ENCODE measurements at places on chromosomes 3 and 15.

DNA sequence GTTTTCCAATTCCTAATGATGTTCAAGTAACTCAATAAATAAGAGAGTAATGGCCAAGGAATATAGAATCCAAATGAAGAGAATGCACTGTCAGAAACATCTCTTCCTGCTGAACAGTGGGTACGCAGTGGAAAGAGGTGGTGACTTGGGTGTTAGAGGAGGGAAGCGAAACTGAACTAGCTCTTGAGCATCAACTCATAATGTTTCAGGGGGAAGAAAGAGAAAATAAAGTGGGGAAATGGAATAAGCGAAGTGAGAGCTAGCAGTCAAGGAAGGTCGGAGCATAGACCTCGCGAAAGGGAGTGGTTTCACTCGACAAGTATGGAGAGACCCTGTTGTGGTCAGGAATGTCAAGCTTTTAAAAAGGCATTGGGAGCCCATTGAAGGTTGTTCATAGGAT, 309.5 kb downstream of the GAP43 start:
- DNase-seq: no peak

GRCh38 chr3:149657926-149658743, at the start of gene WWTR1:
Gene WWTR1 (minus strand): TSS chr3:149658025. CDS start chr3:149657306, 719 bp downstream.
- DNase-seq: peak; percentile 65

DNA sequence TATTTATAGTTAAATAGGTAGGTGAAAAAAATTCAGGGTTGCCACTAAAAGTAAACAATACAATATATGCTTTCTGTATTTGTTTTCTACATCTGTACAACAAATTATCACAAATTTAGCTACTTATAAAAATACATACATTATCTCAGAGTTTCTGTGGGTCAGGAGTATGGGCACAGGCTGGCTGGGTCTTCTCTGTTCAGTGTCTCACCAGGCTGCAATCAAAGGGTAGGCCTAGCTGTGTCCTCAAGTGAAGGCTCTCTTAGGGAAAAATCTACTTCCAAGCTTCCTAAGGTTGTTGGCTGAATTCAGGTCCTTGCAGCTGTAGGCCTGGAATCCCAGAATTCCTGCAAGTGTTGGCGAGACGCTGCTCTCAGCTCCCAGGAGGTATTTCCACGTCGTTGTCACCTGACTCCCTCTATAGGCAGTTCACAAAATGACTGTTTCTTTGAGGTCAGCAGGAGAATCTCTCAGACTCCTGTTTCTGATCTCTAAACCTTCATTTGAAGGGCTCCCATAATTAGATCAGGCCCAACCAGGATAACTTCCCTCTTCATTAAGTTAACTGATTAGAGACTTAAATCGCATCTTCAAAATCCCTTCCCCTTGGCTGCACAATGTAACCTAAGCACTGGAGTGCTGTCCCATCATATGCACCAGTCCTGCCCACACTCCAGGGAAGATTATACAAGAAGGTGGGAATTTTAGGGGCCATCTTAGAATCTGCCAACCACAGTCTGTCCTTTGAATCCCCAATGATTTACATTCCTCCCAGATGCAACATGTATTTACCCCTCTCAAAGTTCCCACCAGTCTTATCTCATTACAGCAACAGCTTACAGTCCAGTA, 296.6 kb downstream of the SUCLG2 start:
- no peak for DNase-seq

DNA sequence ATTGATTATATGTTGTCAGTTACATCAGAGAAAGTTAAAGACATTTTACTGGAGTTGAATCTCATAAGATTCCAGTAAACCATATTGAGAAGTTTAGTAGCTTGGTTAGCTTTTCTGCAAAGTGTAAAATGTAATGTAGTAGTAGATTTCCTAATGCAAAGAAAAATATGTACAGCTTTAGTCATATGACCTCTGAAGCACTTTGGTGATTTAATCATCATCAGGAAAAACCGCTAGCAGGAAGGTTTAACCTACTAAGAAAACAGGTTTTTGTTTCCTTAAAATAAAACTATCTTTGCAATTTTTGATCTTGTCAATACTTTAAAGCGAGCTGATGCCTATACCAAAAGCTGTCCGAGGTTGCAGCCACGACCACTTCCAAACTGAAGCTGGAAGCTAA, 364.6 kb upstream of the ZNF385D start:
- no peak for DNase-seq

DNA sequence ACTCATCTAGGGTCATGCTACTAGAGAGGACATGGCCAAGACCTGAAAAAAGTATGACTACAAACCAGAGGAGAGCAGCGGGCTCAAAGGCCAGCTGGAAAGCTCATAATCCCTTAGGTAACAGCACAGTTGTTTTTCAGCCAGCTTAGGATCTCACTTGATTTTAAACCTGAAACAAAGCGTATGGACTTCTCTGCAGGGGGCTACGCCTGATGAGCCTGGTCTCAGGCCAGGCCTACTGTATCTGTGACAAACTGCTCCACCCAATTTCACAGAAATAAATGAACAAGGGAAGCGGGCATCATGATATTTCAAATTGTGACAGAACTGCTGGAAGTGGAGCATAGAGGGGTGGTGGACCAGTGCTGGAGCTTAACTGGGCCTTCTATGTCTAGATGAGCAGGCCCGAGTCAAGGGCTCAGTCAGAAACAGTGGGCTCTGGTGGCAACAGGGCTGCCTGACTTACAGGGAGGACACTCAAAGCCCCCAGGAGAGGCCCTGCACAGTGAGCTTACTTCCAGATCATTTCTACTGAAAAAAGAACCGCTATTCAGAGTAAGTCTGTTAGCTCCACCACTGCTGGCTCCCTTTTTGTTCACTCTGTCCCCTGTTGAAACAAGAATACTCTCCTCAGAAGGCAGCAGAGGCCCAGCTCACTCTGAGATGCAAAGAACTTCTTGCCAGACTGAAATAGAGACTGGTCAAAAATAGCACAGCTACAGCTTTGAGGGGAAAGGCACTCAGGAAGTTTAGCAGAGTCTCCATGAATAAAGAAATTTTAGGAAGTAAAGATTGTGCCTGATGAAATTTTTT, 47.0 kb downstream of the LRIG1 start:
- DNase-seq: no peak

DNA sequence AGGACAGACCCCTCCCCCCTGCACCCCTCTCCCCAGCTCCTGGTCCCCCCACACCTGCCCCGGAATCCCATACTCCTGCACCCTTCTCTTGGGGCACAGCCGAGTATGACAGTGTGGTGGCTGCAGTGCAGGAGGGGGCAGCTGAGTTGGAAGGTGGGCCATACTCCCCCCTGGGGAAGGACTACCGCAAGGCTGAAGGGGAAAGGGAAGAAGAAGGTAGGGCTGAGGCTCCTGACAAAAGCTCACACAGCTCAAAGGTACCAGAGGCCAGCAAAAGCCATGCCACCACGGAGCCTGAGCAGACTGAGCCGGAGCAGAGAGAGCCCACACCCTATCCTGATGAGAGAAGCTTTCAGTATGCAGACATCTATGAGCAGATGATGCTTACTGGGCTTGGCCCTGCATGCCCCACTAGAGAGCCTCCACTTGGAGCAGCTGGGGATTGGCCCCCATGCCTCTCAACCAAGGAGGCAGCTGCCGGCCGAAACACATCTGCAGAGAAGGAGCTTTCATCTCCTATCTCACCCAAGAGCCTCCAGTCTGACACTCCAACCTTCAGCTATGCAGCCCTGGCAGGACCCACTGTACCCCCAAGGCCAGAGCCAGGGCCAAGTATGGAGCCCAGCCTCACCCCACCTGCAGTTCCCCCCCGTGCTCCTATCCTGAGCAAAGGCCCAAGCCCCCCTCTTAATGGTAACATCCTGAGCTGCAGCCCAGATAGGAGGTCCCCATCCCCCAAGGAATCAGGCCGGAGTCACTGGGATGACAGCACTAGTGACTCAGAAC, 9.8 kb downstream of the MAP1A start:
- DNase-seq: no peak

DNA sequence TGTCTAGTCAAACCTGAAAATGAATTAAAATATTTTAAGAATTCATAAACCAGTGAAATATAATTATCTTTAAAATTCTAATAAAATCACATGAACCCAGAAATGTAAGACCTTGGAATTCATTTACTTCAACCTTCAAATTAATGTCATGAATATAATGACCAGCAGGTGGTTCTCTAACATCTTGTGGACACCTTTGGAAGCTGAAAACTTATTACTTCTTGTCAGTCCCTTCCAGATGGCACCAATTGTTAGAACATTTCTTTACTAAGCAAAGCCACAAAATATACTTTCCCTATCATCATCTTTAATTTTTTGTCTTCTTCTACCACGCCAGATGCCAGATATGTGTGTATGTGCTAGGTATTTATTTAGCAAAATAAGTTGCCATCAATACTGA, 240.0 kb downstream of the MBNL1 start:
- no peak for DNase-seq

DNA sequence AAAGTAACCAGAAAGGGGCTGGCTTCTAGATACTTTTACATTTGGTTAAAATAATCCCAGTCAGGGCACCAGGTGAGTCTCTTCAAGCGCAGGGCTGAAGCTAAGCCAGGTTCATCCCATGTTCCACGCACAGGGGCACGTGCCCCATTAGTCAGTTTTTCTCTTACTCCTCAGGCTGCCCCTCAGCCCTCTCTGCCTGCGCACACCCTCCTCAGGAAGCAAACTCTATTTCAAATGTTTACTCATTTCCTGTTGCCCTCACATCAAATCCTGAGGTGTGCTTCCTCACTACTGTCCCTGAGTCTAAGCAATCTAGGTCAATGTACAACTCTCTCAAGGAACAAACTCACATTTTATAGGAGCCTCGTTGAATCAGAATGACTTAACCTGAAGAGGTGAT, 48.5 kb downstream of the THBS1 start:
- DNase-seq: peak; percentile 76

GRCh38 chr3:123021996-123022510, 5.5 kb downstream of the SEMA5B start:
- DNase-seq: no peak

DNA sequence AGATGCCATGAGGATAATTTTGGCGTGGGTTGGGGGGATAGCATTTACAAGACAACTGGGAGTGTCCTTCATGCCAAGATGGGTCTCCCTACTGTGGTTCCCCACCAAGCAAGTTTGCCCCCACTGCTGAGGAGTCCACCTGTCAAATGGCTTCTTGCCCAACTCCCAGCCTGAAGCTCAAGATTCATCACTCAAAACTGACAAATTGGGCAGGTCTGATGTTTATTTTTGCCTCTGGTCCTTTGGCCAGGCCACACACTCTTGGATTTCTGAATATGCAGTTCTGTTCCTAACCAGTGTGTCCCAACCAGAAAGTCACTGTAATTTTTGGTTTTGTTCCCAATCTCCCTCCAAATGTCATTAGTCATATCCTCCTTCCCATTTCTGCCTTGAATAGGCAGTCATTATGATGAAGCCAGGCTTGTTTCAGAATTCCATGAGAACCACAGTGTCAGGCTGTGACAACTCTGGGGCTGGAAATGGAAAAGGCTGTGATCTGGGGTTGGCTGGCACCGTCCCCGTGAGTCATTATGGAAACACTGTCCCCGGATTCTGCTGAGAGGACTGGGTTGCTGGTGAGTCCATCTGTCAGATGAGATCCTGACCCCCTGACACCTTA, 29.3 kb upstream of the MEF2A start:
- DNase-seq: no peak

DNA sequence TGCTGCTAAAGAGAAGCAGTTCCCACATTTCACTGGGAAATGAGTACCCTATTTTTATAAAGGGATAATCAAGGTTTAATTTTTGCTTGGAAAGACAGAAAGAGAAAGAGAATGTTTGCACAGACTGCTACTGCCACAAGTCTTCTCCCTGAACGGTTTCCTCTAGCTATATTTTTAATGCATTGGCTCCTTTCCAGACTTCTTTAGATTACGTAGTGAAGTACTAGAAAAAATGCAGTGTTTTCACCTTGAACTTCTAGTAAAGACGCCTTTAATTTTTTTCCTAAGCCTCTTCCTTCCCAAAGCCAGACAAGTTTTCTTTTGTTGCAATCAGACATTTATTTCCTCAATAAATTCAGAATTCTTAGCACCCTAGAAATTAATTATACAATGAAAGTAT, 248.3 kb upstream of the CCDC54 start:
- DNase-seq: no peak

DNA sequence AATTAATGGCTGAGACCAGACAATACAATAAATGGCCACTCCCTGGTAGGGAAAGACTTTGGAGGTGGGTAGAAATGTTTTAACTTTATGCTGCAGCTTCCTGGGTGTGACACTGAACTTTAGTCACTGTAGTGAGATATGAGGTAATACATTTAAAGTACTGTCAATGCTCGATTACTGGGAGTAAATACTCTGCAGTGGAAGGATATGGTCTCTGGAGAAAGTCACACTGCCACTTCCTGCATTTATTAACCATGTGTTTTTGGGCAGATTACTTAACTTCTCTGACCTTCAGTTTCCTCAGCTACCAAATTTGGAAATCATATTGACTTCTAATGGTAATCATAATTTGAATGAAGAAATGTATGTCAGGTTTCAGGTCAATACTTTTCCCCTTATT, 317.1 kb upstream of the TGFBR2 start:
- DNase-seq: peak; percentile 30

DNA sequence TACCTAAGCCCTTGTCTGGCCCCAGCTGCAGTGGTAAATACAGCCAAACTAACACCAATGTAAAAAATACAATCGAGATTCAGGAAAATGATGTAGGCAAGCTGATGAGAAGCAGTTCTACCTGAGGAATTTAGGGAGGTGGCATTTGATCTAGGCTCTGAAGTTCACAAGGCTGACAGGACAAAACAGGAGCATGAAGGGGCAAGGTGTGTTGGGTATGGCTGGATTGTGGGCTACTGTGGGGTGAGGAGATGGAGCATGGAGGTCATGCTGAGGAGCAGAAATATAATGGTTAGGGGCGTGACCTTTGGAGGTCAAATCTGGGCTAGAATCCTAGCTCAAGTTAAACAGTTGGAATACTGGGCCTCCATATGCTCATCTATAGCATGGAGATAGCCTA, 6.5 kb downstream of the NDUFB4 start:
- DNase-seq: no peak

GRCh38 chr3:44454258-44454657, 23.2 kb downstream of the ZNF445 start:
- no peak for DNase-seq

GRCh38 chr3:129596194-129597086, 10.0 kb downstream of the PLXND1 start:
- no peak for DNase-seq

GRCh38 chr3:108122276-108122675, 31.4 kb upstream of the CD47 start:
- DNase-seq: no peak

Measured in activated CD4-positive, alpha-beta T cell treated with anti-CD3 and anti-CD28 coated beads, Interleukin-2, Interleukin-4, amounts not matched to agents 100 ng/mL and 50 ng/mL, durations not matched to agents 16 hours and 8 hours (primary cell).